ENCODE measurements at places on chromosomes 6 and 20. TPM values are rescaled to one million over a fixed set of nuclear protein-coding genes. Genes with fewer than 3 reads are reported as not detected.
A peak's percentile ranks its signal among the peaks of the same experiment; 100 is the strongest.

- no peaks in the 10 kb centered on the region for H3K4me1 ChIP-seq
- no peaks in the 10 kb centered on the region for H3K36me3 ChIP-seq
- no peak for DNase-seq
- H3K27me3 ChIP-seq = peaks cover 4% of the 10 kb centered on the region
- H3K27ac ChIP-seq = no peak overlapping the region
- no peak overlapping the region for H3K4me3 ChIP-seq
Measured at GRCh38 chr20:1860446-1860845, 34.8 kb upstream of the SIRPA start.

GRCh38 chr6:35265523-35265922 is 6.0 kb downstream of the ZNF76 start:
- peaks cover 5% of the 10 kb centered on the region for H3K36me3 ChIP-seq
- H3K27me3 ChIP-seq = no peaks in the 10 kb centered on the region
- H3K4me3 ChIP-seq = no peak overlapping the region
- H3K4me1 ChIP-seq = peaks cover 38% of the 10 kb centered on the region

- H3K27ac ChIP-seq = no peak overlapping the region
- H3K36me3 ChIP-seq = no peaks in the 10 kb centered on the region
- no peak overlapping the region for H3K4me3 ChIP-seq
Measured at GRCh38 chr6:79373246-79373645, 138.8 kb upstream of the HMGN3 start.

DNA sequence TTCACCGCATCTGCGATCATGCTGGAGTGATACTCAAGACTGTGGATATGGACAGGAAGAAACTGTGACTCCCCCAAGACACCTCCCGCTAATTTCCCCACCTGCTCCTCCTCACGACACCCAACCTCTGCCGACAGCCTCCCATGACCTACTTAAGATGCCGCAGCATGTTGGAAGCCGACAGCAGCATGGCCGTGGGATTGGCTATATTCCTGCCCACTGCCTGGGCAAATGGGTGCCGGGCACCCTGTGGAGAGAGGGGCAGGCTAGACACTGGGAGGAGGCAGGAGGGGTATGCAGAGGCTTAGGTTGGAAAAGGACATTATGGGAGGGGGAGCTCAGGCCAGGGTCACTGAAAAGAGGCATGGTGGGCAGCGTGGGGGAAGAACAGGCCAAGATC is 4.5 kb downstream of the IDH3B start:
- H3K27ac ChIP-seq = no peak overlapping the region
- H3K36me3 ChIP-seq = peaks cover 68% of the 10 kb centered on the region
- H3K4me1 ChIP-seq = peaks cover 51% of the 10 kb centered on the region
- H3K27me3 ChIP-seq = no peaks in the 10 kb centered on the region
- no peak overlapping the region for H3K4me3 ChIP-seq
- DNase-seq = no peak

- DNase-seq = no peak
- H3K4me3 ChIP-seq = peak overlapping the region; percentile 86
- H3K36me3 ChIP-seq = peaks cover 10% of the 10 kb centered on the region
- peaks cover 14% of the 10 kb centered on the region for H3K27me3 ChIP-seq
Measured at GRCh38 chr6:28864326-28864923, 59.4 kb downstream of the TRIM27 start.

C6orf58 gene
- not detected for total RNA-seq

DNA sequence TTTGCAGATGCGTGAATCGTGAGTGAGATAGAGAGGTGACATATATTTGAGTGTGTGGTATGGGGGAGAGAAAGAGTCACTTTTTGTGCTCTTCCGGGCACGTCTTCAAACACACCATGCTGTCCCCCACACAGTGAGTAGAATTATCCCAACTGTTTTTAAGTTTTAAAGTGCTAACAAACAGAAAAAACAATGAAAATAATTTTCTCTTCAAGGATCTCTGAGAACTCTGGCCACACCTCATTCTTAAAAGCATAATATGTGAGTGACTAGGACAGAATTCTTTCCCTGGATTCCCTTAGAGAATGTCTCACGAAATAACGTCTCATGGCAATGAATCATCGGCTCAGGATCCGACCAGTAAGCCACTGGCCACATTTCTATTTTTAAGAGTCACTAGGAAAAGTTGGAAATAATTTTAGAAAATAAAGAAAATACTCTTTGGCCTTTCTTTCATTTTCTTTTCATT is 235.7 kb upstream of the ZNF217 start:
- H3K27me3 ChIP-seq = no peaks in the 10 kb centered on the region
- DNase-seq = no peak
- H3K4me1 ChIP-seq = peaks cover 64% of the 10 kb centered on the region

GRCh38 chr6:51429017-51429712 is 610.5 kb downstream of the TFAP2B start:
- no peaks in the 10 kb centered on the region for H3K36me3 ChIP-seq
- no peak for DNase-seq
- H3K27me3 ChIP-seq = no peaks in the 10 kb centered on the region
- H3K4me3 ChIP-seq = no peak overlapping the region

DNA sequence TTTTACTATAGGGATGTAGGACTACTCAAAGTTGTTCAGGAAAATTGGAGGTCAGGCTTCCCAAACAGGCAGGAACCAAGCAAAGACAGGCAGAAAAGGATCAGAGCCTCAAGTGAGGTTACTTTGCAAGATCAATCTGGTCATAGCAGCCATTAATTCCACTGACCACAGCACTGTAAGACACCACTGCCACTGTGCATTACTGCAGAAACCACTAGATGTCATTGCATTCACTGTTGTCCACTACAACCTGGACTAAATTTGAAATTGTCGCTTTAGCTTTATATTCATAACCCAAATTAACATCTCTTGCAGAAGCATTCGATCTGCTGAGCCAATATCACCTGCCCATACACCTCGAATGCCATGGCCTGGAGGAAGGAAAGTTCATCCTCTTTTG is 126.9 kb upstream of the UFL1 start:
- no peak overlapping the region for H3K27ac ChIP-seq
- no peaks in the 10 kb centered on the region for H3K4me1 ChIP-seq
- H3K36me3 ChIP-seq = no peaks in the 10 kb centered on the region

DNA sequence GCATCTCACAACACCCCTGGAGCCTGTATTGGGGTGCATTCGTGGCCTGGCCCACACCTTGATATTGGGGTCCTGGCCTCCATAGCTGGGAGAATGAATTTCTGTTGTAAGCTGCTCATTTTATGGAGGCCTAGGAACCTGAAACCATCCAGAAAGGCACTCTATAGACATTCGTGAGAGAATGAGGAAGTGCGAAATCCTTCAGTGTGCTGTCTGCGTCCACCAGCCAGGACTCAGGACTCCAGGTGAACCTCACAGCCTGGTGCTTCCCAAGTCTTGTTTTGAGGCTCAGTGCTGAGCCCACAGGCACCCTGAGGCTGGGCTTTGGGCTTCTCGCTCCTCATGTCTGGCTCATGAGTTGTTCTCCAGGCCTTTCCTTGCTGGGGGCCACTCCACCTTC is 11.9 kb upstream of the RBBP8NL start:
- H3K27ac ChIP-seq = no peak overlapping the region
- no peaks in the 10 kb centered on the region for H3K4me1 ChIP-seq
- no peaks in the 10 kb centered on the region for H3K36me3 ChIP-seq
- H3K4me3 ChIP-seq = no peak overlapping the region

DNA sequence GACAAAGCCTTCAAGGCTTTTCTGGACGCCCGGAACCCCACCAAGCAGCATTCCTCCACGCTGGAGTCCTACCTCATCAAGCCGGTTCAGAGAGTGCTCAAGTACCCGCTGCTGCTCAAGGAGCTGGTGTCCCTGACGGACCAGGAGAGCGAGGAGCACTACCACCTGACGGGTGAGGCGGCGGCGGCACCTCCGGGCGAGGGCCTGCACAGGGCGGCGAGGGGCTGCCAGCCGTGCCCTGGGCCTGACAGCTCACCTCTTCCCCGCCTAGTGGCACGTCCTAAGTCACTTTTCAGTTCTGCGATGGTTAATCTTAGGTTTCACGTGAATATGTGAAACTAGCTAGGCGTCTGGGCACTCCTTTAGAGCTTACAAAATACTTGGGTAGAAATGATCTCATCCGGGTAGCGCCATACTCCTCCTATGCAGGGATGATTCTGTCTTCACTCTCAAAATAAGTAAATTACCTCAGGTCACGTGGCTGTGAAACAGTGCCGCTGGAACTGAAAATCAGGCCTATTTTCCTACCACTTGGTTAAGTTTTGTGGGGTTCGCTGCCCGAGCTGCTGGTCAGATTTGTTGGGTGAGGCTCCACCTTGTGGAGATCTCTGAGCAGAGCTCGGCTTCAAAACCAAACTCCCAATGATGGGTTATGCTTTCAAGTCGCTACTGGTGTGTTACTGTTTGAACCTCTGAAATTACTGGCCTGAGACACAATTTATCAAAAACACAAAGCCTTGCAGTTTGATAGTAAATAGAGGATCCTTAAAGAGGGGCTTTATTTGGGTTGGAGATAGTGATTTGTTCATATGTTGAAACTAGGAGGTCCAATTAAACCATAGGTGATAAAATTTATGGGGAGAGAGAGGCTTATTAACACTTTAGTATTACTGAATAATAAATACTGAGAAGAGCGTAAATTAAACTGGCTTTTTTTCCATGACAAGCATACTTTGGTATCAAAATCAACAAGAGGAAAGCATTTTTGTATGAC is 15.5 kb upstream of the CLDN20 start:
- no peak overlapping the region for H3K27ac ChIP-seq
- H3K36me3 ChIP-seq = peaks cover 3% of the 10 kb centered on the region
- peak; percentile 20 for DNase-seq
- no peaks in the 10 kb centered on the region for H3K4me1 ChIP-seq

DNA sequence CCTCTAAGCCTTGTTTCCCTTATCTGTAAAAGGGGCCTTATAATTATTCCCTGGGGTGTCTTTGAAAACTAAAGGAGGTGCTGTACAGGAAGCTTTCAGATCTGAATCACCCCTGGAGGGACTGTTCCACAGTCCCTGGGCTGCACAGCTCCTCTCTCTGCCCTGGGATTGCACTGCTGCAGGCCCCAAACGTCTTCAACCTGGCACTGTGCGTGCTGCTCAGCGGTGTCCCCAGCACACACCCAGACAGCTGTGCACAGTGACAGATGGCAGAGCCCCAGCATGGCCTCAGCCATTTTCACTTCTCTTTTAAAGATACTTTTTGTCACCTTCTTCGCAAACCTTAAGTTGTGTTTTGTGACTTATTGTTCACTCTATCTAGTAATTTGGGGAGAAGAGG is 50.7 kb upstream of the INSM1 start:
- peaks cover 2% of the 10 kb centered on the region for H3K27me3 ChIP-seq
- no peak overlapping the region for H3K27ac ChIP-seq
- no peak for DNase-seq

PI16 gene
- 13.5 TPM for total RNA-seq

- H3K4me3 ChIP-seq = no peak overlapping the region
- H3K27ac ChIP-seq = no peak overlapping the region
- no peak for DNase-seq
- H3K36me3 ChIP-seq = no peaks in the 10 kb centered on the region
- H3K27me3 ChIP-seq = no peaks in the 10 kb centered on the region
- no peaks in the 10 kb centered on the region for H3K4me1 ChIP-seq
Measured at GRCh38 chr6:15796844-15797243, 134.0 kb upstream of the DTNBP1 start.
